ENCODE measurements at places on chromosomes 3 and 15. TPM values are rescaled to one million over a fixed set of nuclear protein-coding genes. Genes with fewer than 3 reads are reported as not detected.

SEMA3B gene
- total RNA-seq = 7.1 TPM

TMCO5A gene
- total RNA-seq = not detected

TMEM266 gene
- 0.05 TPM for total RNA-seq

GOLGA8A gene
- total RNA-seq = 6.4 TPM

ONECUT1 gene
- 0.10 TPM for total RNA-seq

ZNF774 gene
- total RNA-seq = 1.4 TPM

CLRN1 gene
- not detected for total RNA-seq

C2CD4B gene
- total RNA-seq = not detected

ALDH1A2 gene
- 0.16 TPM for total RNA-seq

TGM4 gene
- total RNA-seq = 0.05 TPM

NRG4 gene
- 2.6 TPM for total RNA-seq

PLA2G4E gene
- not detected for total RNA-seq

AMT gene
- 0.29 TPM for total RNA-seq
